IPS-NIHi11 (cell line): ENCODE measurements at places on chromosomes 7 and 10.

DNA sequence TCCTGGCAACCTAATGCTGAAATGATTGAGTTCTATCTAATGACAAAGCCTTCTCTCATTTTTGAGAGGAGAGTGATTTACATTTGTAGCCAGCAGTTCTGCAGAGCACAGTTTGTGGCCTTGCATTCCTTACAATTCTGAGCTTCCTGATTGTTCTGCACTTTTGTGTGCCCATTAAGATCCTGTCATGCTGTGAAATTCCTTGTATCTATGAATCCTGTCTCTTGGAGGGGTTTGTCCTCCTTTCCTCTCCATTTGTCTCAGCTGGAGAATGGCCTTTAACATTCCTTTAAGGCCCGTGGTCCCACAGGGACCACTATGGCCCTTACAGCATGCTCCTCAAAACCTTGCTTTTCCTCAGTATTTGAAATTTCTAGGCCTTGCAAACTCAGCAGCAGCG, 10.4 kb downstream of the KLHL7 start:
- DNase-seq, result peak; percentile 61

DNA sequence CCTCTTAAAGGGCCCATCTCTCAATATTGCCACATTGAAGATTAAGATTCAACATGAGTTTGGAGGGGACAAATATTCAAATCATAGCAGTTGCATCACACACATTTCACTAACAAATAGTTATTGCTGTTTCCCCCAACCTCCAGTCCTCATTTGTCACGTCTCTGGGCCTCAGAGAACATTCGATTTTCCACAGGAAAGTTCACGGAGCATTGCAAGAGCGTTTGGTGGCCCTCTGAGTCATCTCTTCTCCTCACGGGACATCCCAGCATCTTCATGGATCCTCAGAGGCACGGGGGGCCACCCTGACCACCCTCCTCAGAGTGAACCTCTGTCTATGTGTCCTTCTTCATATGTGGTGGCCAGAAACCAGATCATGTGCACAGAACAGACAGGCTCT, 50.3 kb upstream of the CHST15 start:
- DNase-seq, result no peak

GRCh38 chr7:119026391-119026790, 801.9 kb downstream of the ANKRD7 start:
- no peak for DNase-seq

- DNase-seq, result no peak
These were observed 5.0 kb downstream of the CD36 start for GRCh38 chr7:80643336-80643915.

DNA sequence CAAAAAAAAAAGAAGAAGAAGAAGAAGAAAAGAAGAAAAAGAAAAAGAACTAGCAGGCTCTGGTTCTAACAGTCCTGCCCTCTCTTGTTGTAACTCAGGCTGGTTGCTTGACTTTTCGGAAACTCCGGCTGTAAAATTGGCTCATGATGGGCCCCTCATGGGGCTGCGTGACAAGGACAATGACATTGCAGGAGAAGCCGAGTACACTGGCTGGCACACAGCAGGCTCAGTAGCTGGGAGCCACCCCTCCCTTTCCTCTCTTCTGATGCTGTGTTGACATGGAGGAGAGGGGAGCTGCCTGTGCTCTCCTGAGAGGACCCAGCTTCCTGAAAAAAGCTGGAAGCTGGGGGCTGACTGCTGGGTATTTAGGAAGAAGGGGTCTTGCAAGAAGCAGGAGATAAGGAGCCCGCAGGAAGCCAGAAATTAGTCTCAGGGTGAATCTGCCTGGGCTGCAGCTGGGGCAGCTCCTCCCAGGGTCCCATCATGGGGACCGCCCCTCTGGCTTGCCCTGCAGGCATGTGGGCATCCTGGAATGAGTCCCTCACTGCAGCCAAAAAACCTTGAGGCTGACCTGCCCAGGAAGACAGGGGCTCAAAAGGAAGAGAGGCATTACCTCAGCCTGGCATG, 14.6 kb upstream of the GPR26 start:
- no peak for DNase-seq

GRCh38 chr10:89245802-89246201, 5.8 kb downstream of the LIPA start:
- no peak for DNase-seq

GRCh38 chr10:14617852-14618251, 156.8 kb downstream of the FAM107B start:
- DNase-seq, result no peak

- no peak for DNase-seq
These were observed 196.5 kb upstream of the PRPS1L1 start for GRCh38 chr7:18224138-18224537.

- DNase-seq, result no peak
These were observed 157.5 kb upstream of the TNS3 start for GRCh38 chr7:47739301-47739875.

- no peak for DNase-seq
These were observed 35.7 kb downstream of the ZCCHC24 start for GRCh38 chr10:79409726-79410085.

- DNase-seq, result no peak
These were observed 386.0 kb downstream of the HGF start for GRCh38 chr7:81383846-81384245.

DNA sequence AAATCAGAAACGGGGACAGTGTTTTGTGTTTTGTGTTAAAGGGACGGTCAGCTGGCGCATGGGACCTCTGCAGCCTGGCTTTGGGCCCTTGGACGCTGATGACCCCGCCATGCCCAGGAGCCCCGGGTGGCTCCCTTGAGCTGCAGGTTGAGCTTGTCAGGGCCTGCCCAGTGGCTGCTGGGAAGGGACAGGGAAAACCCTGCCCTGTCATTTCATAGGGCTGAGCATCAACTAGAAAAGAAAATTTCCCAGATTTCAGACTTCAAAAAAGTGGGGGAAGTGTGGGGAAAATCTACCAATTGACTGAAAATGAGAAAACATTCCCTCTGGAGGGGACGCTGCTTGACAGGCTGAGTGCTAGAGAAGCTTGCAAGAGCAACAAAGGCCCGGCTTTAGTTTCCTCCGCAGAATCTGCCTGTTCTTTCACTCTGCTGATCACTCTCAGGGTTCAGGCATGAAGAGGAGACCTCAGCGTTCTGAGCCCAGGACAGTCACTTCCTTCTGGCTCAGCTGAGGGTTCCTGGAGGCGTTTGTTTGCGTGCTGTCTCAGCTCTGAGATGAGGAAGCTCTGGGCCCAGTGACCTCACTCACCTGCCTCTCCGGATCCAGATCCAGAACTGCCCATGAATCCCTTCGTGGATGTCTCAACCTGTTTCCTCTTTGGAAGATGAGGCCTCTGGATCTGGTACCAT, 18.6 kb upstream of the DNAJB6 start:
- DNase-seq, result no peak

DNA sequence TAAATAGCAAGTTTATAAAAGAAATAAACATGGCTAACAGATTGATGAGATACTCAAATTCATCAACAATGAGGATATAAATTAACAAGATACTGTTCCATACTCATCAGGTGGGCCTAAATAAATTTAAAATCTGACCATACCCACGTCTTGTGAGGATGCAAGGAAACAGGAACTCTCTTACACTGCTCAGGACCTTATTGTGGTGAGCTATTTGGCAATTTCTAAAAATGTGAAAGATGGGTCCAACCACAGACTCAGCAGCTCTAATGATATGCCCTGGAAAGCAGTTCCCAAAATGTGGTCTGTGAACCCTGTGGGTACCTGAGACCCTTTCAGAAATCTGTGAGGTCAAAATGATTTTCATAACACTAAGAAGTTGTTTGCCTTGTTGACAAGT, 21.5 kb downstream of the RPP38 start:
- DNase-seq, result no peak

GRCh38 chr7:117962366-117962994, 89.2 kb upstream of the CTTNBP2 start:
- no peak for DNase-seq

GRCh38 chr7:135499818-135500217, 10.1 kb downstream of the CNOT4 start:
- DNase-seq, result no peak

DNA sequence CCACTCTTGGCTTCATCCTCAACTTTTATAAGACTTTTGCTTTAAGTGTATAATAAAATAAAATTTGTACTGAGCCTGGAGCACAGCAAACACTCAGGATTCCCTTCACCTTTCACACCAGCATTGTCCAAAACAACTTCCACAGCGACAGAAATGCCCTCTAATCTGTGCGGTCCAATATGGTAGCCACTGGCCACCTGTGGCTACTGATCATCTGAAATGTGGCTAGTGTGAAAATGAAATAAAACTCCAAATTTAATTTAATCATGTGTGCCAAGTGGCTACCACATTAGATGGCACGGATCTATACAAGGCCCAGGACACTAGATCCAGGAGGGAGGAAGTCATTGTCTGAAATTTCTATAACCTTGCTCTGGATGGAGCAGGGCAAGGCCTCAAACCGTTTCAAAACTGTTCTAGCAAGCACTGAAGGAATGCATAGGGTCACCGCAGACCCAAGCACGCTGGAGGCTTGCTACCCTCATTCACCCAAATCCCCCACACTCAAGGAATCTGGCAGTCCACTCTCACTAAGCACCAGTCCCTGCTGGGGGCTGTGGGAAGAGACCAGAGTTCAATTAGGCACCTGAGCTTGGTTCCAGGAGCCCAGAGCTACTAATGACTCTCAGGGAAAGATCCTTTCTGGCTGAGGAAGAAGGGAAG, 6.3 kb upstream of the MYO1G start:
- no peak for DNase-seq

GRCh38 chr7:27192546-27193334, 7.2 kb downstream of the HOXA13 start:
- no peak for DNase-seq

GRCh38 chr10:128779416-128779815, 653.2 kb upstream of the MKI67 start:
- no peak for DNase-seq
